ENCODE measurements at places on chromosomes 12 and 14.
A peak's percentile ranks its signal among the peaks of the same experiment; 100 is the strongest.

GRCh38 chr12:100778967-100779590 lies 15.5 kb upstream of the ANO4 start:
- DNase-seq, result no peak

- no peak for DNase-seq
Observed at GRCh38 chr12:105106621-105107020, 910 bp upstream of the WASHC4 start.

- no peak for DNase-seq
Observed at GRCh38 chr14:33834466-33835260, 116.2 kb downstream of the EGLN3 start.

- no peak for DNase-seq
Observed at GRCh38 chr12:6771091-6771495, 1.2 kb upstream of the LAG3 start.

DNA sequence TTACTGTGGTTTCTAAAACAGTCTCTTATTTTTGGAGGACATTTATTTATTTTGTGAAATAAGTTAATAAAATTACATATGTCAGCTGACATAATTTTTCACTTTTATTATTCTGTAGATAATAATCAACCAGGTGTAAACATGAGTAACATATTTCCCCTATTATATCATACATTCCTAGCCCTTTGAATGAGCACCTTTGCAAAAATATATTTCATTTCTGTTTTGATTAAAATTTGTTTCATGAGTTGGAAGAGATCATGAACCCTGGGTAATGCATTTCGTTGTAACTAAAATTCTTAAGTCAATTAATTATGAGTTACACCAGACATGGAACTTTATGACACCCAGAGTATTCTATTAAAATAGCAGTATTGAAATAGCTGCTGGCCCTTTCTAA lies 56.3 kb downstream of the SLC16A7 start:
- no peak for DNase-seq

DNA sequence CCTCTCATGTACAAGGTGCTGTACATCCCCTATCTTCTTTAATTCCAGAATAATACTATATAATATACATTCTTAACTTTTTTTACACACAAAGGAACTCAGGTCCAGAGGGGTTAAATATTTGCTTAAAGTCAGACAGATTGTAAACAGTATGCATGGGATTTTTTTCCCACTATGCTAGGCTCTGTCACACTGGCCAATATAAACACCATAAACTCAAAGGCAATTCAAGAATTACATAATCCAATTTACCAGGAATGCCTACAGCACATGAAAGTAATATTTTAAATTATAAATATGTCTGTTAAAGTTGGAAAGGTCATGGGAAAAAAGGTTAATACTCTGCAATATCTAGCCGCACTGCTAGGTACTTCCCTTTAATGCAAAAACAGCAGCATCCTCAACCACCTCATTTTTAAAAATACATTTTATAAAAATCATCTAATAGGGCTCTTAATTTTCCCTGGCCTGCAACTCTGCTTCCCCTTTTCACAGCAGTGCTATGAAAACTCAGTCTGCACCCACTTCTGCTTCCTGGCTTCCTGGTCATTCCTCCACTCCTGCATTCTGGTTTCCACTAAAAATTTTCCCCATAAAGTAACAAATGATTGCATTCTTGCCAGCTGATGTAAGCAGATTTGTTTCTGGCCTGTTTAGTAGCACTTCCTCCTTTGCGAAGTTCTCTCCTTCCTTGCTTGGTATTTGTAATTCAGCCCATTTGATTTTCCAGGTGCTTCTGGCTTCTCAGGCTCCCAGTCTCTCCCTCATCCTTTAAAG lies 128.1 kb downstream of the ITPR2 start:
- no peak for DNase-seq

GRCh38 chr12:52341066-52341580 lies 19.9 kb upstream of the KRT83 start:
- no peak for DNase-seq

DNA sequence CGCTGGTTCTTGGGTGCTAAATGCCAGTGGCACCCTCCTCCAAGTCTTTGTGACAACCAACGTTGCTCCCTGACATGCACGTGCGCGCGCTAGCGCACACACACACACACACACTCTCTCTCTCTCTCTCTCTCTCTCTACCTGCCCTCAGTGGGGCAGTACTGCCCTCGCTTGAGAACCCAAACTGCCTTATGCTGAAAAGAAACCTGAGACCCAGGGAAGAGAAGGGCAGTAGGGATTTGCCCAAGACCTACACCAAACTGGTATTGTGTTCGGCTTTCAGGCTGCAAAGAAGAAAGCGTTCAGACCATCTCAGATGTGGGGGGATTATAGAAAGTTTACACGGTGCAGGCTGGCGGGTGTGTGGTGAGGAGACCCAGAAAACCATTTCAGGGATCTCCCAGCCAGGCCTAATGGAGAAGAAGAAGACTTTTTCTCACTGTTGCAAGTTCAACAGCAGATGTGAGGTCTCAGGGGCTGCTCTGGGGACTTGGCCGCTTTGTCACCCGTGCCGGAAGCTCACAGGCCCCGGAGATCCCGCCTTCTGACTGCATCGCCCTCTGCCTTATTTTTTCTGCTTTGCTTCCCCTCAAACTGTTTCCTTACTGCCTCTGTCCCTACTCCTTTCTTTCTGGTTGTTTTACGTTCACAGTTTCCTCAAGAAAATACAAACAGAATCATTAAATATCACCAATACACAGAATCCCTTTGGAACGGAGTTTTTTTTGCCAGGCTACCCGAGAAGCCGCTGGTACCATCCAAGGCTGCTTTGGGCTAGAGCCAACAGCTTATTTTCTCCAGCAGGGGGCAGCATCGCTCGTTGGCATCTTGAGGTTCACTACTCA lies 82.4 kb downstream of the PPM1A start:
- DNase-seq, result peak; percentile 86

- DNase-seq, result no peak
Observed at GRCh38 chr12:20527417-20528163, 159.3 kb downstream of the PDE3A start.

DNA sequence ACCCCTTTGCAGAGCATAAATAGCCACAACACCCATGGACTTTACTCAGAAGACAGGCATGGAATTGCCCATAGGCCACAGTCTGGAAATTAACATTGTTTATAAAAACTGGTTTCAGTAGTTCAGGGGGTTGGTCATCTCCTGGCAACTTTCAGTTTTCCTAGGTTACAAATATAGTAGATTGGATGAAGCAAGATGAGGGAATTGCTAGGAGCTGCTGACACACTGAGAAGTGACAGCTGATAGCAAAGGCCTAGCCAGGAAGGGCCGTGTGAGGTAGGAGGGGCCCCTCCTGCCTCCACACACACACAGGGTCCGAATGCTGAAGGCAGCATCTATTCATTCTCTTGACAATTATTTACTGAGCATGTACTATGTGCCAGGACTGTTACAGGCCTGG lies 8.3 kb downstream of the GALNT16 start:
- DNase-seq, result no peak

DNA sequence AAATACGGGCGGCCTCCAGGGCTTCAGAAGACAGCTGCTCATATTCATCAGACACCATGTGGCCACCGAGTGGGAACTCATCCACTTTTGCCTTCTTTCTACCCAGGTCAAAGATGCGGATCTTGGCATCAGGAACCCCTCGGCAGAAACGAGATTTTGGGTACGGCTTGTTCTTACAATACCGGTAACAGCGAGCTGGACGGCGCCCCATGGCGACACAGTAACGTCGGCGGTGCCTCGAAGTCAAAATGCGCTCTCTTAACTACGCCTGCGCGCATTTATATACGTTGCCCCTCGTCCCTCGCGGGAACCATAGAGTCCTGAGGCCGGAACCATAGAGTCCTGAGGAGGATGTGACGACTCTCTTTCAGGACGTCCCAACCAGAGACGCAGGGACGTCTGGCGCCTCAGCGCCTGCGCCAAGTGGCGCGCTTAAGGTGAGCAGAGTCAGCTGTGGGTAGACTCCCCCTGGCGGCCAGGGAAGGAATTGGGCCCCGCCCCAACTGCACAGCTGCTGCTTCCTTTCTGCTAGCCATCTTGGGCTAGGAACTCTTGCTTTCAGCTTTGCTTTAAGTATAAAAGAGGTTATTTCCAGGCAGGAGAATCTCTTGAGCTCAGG lies at the start of gene RPL10L:
Gene RPL10L (minus strand): TSS at position 256 of the 619 bp plus-strand sequence. CDS start 45 bp downstream, at position 211.
- DNase-seq, result no peak

- no peak for DNase-seq
Observed at GRCh38 chr14:83992857-83993256, 1537.1 kb upstream of the FLRT2 start.

- DNase-seq, result no peak
Observed at GRCh38 chr12:27191531-27191930, 52.6 kb upstream of the STK38L start.

- DNase-seq, result no peak
Observed at GRCh38 chr12:49028666-49029275, 10.2 kb upstream of the PRKAG1 start.

GRCh38 chr12:26661399-26661798 lies 171.6 kb downstream of the ITPR2 start:
- no peak for DNase-seq

DNA sequence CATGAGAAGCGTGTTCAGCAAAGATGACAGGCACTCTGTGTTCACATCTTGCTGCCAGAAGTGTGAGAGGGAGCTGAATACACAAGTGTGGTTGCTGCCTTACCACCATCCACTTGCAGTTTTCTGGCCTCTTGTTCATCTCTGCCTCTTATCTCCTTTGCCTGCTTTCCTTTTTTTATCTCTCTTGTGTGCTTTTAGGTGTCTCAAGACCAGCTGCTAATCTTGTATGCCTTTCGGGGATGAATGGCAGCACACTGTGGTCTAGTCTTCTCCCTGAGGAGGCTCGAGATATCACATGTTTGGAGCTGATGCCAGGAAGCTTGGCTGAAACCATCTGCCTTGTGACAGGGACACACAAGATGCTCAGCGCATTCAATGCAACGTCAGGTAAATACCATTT lies 17.2 kb downstream of the FAM234B start:
- no peak for DNase-seq

- no peak for DNase-seq
Observed at GRCh38 chr12:104534162-104534856, 77.6 kb downstream of the CHST11 start.

GRCh38 chr12:5102261-5102789 lies 58.6 kb downstream of the KCNA5 start:
- no peak for DNase-seq

DNA sequence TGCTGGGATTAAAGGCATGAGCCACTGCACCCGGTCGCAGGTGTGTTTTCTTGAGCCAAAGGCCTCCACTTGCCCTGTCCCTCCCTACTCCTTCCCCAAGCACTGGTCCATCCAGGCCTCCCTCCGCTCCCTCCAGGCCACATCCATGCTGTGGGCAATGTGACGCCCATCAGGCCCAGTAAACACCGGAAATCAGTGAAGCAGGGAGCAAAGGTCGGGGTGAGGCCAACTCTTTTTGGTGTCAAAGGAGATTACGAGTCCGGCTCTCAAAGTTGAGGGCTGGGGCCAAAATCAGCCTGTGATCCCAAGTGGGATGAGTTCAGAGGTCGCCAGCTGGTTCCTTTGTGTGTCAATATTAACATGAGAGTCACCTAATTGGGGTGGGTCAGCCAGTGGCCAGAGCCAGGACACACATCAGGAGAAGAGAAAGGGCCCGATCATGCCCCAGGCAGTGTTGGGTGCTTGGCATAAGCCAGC lies 195.7 kb downstream of the RBM19 start:
- DNase-seq, result no peak

DNA sequence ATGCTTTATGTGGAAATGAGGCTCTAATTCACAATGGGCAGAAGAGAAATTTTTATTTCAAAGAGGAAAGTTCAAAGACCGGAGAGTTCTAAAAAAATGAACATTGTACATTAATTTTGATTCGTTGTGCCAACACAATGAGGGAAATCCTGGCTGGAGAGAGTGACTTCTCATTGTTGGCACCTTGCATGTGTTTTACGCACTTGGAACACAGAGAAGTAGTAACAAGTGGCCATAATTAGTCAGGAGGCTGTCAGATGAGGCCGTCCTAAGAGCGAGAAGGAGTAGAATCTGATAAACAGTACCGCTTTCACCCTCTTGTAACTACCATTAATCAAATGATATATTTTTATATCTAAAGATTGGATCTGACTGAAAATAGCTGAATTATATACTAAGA lies 6.9 kb downstream of the LMO3 start:
- no peak for DNase-seq

DNA sequence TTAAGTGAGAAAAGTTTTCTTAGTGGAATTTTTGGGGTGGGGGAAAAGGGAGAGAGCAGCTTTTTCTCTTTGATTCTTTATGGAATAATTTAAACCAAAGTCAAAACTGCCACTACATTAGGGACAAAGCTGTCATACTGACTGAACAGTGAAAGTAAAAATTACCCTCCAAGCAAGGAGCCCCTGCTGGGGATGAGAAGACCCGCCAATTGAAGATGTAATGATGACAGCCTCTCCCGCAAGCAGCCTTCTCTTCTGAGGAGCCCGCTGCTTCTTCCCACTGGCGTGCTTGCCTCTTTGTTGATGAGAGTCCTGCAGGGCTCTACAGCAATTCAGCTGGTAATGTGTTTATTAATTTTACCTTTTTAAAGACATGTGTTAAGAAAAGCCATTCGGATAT lies 151.0 kb downstream of the EFCAB11 start:
- no peak for DNase-seq

GRCh38 chr12:67355428-67356379 lies 86.5 kb downstream of the CAND1 start:
- peak; percentile 53 for DNase-seq

DNA sequence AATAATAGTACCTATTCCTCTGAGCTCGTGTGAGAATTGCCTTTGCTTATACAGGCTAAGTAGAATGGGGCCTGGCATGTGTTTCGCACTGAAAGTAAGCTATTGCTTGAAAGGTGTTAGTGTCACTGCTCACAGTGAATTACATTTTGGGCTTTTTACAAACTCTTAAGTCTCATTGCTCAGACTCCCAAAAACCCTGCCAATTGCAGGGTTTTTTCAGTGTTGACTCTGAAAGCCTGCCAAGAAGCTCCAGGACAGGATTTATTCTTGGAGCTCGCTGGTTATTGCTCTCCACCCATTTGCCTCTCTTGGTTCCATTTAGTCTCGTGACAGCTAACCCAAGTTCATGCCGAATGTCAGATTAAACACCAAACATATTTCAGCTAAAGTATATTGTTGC lies 39.8 kb downstream of the NOPCHAP1 start:
- peak; percentile 85 for DNase-seq

- no peak for DNase-seq
Observed at GRCh38 chr14:97005934-97006333, 208.8 kb downstream of the VRK1 start.

All from NCI-H1092 (cell line).